ENCODE measurements at places on chromosomes 16 and 17.
A peak's percentile ranks its signal among the peaks of the same experiment; 100 is the strongest.

- peak; percentile 53 for DNase-seq
Observed at GRCh38 chr16:383326-384051, 1.7 kb upstream of the PGAP6 start.

DNA sequence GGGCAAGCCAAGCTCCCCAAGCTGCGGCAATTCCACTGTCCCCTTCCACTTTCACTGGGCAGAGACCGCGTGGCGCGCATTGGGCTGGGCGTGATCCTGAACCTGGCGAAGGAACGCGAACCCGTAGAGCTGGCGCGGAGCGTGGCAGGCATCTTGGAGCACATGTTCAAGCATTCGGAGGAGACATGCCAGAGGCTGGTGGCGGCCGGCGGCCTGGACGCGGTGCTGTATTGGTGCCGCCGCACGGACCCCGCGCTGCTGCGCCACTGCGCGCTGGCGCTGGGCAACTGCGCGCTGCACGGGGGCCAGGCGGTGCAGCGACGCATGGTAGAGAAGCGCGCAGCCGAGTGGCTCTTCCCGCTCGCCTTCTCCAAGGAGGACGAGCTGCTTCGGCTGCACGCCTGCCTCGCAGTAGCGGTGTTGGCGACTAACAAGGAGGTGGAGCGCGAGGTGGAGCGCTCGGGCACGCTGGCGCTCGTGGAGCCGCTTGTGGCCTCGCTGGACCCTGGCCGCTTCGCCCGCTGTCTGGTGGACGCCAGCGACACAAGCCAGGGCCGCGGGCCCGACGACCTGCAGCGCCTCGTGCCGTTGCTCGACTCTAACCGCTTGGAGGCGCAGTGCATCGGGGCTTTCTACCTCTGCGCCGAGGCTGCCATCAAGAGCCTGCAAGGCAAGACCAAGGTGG is 9.8 kb downstream of the SARM1 start:
- no peak for DNase-seq

- DNase-seq = no peak
Observed at GRCh38 chr17:35713069-35713728, 18.2 kb upstream of the RASL10B start.

- DNase-seq = no peak
Observed at GRCh38 chr16:74776926-74777325, 2.3 kb upstream of the FA2H start.

DNA sequence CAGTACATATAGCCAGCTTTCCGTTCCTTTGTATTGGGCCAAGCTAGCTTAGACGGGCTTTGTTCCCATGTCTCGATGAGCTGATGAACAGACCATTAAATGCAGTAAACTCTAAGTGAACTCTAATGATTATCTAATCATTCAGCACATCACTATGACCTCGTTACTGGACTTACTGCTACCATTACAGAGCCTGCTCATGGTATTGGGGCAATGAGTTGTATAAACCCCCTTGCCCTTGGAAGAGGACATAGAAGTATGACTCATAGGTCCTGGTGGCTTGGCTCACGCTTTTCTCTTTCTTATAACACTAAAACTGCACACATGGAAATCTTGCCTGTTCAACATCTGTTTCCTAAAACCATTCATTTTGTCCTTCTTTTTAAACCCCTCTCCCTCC is 93.6 kb upstream of the DYNLRB2 start:
- no peak for DNase-seq

DNA sequence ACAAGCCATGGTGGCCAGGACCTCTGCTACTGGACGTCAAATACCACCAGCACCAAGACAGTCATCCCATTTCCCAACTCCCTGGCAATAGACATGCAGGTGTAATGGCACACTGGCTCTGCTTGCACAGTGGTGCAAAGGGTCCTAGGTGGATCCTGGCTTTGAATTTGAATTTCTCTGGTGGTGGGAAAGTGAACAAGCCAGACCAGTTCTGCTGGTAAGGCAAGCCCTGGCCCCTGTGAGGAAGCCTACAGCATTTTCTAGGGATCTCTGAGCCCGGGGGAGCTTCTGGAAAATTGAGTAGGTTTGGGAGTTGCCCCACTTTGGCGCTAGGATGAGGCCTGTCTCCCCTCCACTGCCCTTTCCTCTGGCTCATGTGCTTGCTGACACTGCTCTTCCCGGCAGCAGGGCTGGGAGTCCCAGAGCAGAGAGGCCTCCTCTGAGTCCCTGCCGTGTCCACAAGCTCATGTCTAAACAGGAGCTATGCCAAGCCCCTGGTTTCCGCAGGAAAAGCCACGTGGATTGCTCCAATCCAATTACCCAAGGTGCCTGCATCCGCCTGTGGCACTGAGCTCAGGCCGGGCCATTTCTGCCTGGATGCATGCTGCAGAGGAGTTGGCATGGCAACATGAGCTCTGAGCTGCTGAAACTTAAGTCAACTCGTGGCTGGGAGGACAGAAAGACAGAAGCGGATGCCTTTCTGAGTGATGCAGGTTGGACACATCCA is 67.0 kb downstream of the PRMT7 start:
- DNase-seq = no peak

DNA sequence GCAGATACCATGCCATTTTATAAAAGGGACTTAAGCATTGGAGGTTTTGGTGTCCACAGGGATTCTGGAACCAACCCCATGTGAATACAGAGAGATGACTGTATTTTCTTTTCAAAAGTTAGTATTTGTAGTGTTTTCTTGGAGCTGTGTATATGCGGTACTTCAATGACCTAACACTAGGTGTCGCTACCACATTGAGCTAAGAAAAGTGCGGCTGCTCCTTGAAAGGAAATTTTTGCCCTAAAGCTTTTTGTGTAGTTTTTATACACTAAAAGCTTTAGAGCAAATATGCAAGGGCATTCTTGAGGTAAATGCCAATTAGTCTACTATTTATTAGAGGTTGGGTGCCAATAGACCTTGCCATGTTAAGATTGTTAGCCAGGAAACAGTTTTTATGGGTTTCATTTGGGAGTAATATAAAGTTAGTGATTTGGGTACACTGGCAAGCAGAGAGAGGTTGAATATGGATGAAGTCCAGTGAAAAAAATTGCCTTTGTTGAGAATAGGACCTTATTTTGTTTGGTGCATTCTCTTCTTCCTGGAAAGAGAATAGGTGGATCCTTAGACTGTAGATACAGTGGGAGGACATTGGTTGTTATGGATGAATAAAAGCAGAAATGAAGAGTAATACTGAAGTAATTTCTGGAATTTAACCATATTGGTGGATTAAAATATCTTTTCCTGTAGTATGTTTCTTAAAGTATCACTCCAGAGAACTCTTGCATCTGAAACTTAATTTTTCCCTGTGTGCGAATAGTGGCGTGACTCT is 43.3 kb downstream of the BCAS3 start:
- no peak for DNase-seq

DNA sequence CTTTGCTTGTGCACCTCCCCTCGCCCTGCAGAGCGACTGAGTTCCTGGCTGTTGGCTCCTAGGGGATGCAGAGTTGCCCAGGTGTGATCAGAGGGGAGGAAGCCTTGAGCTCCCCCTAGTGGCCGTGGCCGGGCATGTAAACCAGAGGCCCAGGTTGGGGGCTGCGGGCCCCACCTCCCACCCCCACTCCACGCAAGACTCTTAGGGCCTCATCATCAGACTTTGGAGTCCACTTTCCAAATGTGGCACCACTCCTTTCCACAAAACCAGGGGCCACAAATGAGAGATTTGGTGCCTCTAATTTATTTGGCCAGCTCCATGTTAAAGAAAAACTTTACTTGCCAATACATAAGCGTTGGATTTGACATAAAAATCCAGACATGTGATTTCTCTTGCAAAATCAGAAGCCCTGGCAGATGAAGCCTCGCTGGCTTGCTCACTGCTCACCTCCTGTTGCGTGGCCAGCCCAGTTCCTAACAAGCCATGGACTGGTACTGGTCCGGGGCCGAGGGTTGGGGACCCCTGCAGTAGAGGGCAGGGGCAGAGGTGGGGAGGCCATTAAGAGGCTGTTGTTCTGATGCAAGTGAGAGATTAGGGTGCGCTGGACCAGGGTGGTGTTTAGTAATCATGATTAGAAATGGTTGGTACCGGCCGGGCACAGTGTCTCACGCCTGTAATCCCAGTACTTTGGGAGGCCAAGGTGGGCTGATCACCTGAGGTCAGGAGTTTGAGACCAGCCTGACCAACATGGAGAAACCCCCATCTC is 28.7 kb upstream of the GAS7 start:
- DNase-seq = peak; percentile 33

DNA sequence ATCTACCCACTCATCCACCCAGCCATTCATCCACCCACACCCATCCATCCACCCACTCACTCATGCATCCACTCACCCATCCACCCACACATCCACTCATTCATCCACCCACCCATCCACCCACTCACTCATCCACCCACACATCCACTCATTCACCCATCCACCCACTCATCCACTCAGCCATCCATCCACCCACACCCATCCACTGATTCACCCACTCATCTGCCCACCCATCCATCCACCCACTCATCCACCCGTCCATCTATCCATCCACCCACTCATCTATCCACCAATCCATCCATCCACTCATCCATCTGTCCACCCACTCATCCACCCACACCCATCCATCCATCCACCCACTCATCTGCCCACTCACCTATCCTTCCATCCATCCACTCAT is 17.3 kb downstream of the NATD1 start:
- DNase-seq = no peak

DNA sequence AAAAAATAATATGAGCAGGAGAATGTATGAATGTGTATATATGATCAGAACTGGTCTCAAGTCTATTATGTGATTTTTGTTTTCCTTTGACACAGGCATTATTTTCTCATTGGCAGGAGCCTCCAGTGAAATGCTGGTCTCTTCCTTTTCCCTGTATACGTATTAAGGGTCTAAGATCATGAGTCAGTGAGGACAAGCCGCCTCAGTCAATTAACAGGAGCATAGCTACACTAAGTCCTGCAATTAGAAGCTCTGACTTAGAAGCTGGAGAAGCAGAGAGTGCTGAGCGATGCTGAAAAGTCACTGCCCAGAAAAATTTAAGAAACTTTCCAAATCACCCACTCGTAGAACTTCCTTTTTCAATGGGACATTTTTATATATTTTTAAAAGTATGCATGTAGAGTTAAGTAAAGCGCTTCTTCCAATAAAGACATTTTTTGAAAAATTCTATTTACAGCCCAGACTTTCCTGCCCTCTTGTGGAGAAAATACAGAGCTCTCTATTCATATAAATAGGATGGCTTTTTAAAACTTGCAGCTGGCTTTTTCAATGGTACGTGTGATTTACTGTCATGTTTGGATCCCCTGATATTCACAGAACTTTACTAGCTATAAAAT is 70.2 kb upstream of the PSMD7 start:
- DNase-seq = no peak

DNA sequence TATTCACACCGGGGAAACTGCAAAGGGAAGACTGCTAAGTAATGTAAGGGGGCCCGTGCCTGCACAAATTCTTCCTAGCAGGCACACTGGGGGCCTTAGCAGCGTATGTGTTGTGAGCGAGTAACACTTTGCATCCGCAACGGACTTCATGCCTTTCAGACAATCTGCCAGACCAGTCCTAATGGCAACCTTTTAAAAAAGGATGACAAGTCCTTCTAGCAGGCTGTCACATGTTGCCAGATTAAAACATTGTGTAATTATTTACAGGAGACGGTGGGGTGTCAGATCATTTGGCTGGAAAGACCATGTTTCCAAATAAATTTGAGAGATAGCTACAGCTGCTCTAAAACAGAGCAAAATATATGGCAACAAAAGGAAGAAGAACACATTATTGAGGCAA is 46.1 kb downstream of the CPPED1 start:
- no peak for DNase-seq

- DNase-seq = no peak
Observed at GRCh38 chr16:85690469-85691064, 1.8 kb upstream of the GINS2 start.

DNA sequence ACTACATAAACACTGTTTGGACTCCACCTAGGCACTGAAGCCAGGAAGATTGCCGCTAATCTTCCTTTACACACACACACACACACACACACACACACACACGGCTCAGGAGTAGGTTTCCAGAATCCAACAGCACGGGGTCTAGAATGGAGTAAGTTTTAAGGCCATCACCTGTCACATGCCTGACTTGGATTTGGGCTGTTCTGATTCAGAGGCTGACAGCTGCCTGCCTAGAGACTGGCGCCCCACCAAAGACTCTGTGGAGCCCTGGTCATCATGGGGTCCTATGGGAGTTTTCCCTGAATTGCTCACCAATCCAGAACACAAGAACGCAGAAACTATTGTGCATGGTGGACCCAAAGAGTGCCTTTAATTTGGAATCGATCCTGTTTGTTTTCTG is 10.9 kb downstream of the CDRT4 start:
- DNase-seq = no peak

DNA sequence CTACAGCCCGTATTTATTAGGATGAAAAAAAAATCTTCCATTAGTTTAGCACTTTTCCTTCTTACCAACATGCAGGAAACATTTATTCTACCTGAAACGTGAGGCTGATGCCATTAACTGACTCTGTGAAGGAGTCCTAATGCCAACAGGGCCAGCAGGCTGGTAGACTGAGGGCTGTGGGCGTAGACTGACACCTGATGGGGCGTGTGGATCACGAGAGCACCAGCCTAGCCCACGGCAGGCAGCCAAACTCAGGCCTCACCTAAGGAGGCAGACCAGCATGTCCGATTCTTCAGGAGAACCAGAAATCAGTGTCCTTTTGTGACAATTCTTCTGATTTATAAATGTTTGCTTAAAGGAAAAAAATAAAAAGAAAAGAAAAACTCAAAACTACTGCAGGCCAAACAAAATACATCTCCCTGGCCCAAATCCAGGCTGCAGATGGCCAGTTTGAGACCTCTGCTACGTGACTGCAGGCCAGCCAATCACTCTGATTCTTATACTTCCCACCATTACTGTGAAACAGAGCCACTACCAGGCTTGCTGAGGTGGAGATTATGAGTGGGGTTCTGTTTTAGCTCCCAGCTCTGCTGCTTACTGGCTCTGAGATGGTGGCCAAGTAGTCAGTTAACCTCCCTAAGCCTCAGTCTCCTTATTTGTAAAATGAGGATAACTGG is 66.5 kb downstream of the GNAO1 start:
- DNase-seq = no peak

GRCh38 chr17:38324141-38324697 is 19.5 kb downstream of the GPR179 start:
- DNase-seq = no peak

DNA sequence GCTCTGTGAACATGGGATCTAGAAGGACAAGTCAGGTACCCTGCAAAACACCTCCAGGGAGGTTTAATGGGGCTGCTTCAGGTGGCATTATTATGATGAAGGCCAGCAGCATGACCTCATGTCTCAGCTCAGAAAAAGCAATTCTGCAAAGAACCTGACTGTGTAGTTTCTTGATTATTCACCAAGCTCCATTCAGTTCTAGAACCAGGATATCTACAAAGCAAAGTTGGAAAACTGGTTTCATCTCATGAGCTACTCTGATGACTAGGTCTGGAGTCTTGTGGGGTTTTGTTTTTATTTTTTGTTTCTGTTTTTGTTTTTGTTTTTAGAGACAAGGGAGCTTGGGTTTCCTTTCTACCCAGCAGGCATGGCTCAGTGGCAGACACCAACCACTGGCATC is 19.0 kb upstream of the LRRC37A3 start:
- no peak for DNase-seq

- no peak for DNase-seq
Observed at GRCh38 chr17:32910769-32911168, 17.2 kb upstream of the TMEM98 start.

- no peak for DNase-seq
Observed at GRCh38 chr17:65332375-65332774, 195.2 kb downstream of the RGS9 start.

- DNase-seq = no peak
Observed at GRCh38 chr16:79006765-79007164, 593.8 kb downstream of the MAF start.

- no peak for DNase-seq
Observed at GRCh38 chr17:3485481-3486068, 9.8 kb downstream of the ASPA start.

Data from activated naive CD4-positive, alpha-beta T cell treated with Interleukin-2 at 50 U/mL for 16 hours (primary cell).